GF-D8 (cell line): ENCODE measurements at places on chromosomes 4 and X.

DNA sequence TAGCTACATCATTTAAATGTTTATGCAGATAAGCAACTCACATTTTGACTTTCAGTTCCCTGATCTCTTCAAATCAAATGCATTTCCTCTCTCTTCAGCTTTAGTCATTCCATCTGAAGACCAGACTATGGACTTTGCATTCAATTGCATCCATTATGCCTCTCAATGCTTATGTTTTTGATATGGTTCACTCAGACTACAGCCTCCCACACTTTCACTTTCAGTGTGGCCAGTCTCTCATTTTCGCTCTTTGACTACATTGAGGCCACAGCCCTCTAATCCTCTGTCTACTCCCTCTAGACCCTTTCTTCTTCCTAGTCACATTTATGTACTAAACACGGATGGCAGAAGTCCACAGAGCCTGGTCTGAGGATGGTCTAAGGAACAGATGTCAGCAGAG, 24.5 kb upstream of the VEGFC start:
- no peak for DNase-seq

- no peak for DNase-seq
Measured at GRCh38 chr4:168637872-168638756, 141.3 kb downstream of the PALLD start.

DNA sequence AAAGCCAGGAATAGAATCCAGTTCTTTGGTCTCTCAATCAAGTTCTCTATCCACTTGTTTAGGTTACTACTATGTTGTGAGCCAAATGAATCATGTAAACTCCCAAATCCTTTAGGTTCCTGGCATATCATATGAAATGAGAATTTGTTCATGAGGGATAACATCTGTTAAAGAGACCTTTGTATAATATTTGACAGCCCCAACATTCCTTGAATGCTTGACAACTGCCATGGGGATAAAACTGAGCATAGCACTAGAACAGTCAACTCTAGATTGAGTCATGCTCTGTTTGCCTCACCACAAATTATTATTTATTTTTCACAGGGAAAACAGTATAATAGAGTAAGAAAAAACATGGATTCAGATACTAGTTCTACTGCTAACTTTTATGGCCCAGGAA, 93.3 kb downstream of the NAA11 start:
- DNase-seq, result no peak

GRCh38 chr4:123547216-123548165, 150.9 kb downstream of the SPRY1 start:
- DNase-seq, result no peak

- no peak for DNase-seq
Measured at GRCh38 chr4:7557456-7557855, 122.7 kb upstream of the PSAPL1 start.

DNA sequence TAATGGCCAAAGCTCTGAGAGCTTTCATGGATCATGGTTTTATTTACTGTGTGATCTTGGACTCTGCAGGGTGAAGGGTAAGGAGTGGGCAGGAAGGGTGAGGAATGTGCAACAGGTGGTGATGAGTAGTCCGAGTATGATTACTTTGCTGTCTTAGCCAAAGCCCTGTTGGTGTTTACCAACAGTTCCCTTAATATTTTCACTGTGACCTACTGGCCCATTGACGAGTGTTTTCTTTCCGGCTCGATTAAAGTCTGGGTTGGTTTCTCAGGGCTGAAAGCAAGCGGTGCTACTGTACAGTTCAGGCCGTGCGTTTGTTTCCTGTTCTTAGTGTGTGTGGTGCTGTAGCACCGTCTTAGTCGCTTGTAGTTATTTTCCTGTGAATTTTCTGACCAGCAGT, 2.6 kb downstream of the ARHGAP24 start:
- no peak for DNase-seq

- no peak for DNase-seq
Measured at GRCh38 chrX:109974906-109975655, 27.8 kb upstream of the TMEM164 start.

- no peak for DNase-seq
Measured at GRCh38 chr4:73836373-73837279, at the start of gene CXCL6. TSS of gene CXCL6 (plus strand) at chr4:73836678. CDS start at chr4:73836751, 73 bp downstream.

- DNase-seq, result no peak
Measured at GRCh38 chr4:152310257-152310656, 225.6 kb downstream of the FBXW7 start.

DNA sequence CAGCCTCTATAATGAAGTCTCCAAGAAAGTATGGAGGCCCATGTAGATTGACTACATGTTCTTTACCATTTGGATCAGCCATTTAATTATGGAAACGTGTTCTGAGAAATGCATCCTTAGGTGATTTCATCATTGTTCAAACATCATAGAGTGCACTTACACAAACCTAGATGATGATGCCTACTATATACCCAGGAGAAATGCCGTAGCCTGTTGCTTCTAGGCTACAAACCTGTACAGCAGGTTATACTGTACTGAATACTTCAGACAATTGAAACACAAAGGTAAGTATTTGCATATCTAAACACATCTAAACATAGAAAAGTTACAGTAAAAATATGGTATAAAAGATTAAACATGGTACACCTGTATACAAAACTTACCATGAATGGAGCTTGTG, 186.5 kb upstream of the FSTL5 start:
- DNase-seq, result no peak

DNA sequence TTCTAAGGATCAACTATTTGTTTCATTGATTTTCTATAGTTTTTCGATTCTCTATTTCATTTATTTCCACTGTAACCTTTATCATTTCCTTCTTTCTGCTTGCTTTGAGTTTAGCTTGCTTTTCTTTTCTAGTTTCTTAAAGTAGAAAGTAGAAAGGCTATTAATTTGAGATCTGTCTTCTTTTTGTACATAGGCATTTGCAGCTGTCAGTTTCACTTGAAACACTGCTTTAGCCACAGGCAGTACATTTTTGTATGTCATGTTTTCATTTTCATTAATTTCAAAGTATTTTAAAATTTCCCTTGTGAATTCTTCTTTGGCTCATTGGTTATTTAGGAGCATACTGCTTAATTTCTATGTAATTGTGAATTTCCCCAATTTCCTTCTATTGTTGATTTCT, 152.2 kb downstream of the SH3KBP1 start:
- no peak for DNase-seq

DNA sequence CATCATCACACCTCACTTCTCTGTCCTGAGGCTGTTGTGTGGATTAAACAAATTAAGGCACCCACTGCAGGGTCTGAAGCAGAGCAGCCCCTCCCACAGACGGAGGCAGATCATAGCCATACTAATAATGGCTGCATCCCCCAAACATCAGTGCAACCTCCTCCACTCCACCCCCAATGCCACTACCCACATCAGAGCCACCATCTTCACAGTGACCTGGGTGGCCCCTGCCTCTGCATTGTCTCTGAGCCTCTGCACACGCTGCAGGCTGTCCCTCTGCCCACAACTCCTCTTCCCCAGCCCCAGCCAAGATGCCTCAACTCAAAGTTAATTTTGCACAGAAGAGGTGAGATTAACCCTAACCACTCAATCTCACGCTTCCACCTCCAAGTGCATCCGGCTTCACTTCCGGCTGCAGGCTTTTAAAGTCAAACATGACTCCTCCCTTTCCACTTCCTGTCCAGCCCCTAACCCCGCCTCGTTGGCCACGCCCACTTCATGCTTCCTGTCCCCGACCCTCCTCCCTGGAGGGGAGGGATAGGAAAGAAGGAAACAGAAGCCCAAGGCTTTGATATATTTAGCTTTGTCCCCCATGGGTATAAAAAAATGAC, 22.7 kb downstream of the JAKMIP1 start:
- no peak for DNase-seq

- DNase-seq, result no peak
Measured at GRCh38 chr4:123530357-123530756, 133.8 kb downstream of the SPRY1 start.

DNA sequence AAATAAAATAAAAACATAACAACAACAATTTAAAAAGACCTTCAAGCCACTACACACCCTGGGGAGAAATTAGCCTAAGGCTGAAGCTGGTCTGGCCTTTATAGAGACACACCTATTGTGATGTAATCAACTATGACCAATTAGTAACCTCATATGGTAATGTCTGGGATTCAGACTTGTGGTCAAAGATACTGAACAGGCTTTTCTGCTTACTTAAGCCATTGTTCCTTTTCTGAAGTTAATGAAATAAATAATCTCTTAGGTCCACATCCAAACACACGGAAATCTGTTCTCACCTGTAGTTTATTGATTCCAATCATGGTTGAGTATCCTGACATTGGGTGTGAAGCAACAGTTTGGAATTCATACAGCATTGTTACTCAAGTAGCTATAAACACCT, 152.5 kb downstream of the PLS3 start:
- DNase-seq, result no peak

DNA sequence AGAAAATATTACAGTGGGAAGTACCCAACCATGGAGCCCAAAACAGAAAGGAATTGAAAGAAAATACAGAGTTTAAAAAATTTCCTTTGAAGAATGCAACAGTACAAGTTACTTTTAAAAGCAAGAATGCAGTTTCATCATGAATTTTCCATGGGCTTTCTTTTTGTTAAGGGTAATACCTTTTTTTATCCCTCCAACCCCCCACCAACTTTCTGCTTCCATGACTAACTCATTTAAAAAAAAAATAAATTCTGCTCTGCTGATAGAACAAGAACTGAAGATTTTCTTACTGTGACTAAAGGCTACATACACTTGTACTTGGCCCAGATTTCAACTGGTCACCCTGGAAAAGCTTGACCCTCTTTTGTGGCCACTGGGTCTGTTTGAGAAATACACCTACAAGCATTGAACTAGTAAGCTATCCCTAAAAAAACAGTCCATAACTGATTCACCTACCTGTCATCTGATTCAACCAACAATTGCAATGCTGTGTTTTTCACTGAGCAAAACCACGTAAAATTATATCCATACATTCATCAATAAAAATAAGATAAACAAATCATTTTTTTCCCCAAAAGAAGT, 214.2 kb downstream of the NSUN7 start:
- DNase-seq, result no peak

DNA sequence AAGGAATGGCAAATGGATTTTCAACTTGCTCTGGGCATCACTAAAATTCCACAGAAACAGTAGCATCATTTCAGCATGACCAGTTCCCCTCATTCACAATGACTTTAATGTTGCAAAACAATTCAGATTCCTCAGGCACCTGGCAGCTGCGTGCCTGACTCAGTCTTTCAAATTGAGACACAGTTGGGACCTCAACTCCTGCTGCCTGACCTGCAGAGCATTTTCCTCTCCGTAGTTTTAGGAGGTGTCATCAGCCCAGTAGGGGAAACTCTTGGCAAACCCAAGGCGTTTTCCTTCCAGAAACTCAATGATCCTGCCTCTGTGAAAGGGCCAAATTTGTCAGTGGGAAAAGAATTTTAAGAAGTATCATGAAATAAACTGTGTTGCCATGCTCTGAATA, 388.9 kb downstream of the SPRY1 start:
- no peak for DNase-seq

DNA sequence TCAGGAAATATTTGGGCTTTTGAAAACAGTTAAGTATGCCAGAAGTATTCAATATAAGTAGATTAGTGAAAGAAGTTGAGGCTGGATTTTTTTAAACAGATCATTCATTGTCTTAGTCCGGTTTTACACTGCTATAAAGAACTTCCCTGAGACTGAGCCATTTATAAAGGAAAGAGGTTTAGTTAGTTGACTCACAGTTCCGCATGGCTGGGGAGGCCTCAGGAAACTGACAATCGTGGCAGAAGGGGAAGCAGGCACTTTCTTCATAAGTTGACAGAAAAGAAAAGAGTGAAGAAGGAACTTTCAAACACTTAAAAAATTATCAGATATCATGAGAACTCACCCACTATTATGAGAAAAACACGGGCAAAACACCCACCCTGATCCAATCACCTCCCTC, 31.1 kb upstream of the CYLC1 start:
- DNase-seq, result peak; percentile 2

DNA sequence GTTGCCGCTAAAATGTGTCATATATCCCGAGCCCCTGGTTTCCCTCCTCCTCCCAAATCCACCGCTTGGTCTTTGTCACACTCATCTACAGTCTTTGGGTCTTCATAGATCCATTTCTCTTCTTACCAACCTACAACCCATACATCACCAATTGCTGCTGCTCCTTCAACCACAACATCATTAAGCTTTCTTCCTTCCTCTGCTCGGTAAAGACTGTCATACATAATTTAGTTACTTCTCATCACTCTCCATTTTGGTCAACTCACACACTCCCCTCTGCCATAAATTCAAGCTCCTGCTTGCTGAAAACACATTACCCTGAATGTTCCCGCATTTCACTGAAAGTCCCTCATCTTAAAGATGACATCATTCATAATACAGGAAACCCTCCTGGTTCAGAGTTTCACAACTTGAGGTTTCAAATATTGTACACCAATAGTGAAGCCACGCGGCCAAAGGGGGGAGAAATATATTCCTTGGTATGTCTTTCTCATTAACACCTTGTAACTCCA, 1.7 kb upstream of the DCTD start:
- peak; percentile 21 for DNase-seq

DNA sequence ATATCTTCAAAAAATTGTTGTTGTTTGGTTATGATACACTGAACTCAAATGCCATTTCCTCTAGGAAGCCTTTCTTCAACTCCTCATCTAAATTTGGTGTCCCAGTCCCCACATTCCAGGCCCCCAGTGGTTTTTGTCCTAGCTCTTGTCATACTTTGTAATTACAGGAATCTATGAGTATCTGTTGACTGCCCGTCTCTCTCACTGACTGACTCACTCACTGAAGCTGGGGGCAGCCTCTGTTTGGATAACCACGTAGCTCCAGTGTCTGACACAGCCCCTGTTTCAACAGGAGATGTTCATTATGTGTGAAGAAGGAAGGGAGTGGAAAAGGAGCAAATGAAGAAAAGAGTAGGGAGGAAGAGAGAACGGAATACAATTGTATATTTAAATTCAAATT, 284.1 kb upstream of the TENM3 start:
- no peak for DNase-seq

DNA sequence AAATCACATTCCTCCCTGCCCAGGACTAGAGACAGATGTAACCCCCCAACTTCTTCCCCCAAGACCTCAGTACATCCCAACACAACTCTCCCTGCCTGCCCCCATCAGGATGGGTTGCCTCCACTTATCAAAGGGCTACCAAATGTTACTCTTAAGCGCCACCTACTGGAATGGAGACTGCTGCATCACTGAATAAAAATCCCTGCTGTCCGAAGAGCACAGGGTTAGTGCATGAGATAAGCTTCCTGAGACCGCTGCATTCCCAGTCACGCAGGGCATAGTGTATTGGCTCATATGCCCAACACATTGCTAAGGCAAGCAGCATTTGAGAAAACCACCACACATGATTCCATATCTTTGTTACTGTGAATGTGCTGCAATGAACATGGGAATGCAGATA, 544.5 kb downstream of the PPP4R3C start:
- DNase-seq, result no peak

GRCh38 chr4:97866821-97867556, 276.3 kb downstream of the STPG2 start:
- DNase-seq, result no peak

GRCh38 chrX:6311540-6311939, 82.9 kb upstream of the NLGN4X start:
- DNase-seq, result no peak
